ENCODE measurements at places on chromosomes 16 and 17.

- peak; percentile 83 for DNase-seq
These were observed 479 bp downstream of the ITGA3 start for GRCh38 chr17:50056217-50056960.

DNA sequence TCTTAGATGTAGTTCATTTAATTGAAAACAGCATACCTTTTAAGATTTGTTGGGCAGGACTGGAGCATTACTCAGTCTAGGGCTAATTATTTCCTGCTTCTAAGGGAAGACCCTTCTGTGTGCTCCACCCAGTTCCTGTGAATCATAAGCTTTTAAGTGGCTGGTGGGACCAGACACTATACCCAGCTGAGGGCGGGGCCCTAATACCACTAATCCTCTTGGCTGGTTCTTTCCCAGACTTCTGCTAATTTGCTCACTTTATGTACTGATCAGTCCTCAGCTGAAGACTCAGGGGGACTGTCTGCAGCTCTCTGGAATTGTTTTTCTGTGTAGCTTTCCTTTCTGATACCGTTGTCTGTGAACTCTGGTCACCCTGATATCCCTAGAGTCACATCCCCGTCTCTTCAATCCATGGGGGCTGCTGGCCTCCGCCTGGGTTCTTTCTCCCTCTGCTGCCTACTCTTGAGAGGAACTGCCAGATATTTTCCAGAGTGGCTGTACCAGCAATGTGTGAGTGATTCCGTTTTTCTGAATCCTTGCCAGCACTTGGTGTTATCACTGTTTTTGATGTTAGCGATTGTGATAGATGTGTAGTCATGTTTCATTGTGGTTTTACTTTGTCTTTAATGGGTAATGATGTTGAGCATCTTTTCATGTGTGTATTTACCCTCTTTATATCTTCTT, 35.1 kb downstream of the MFSD11 start:
- no peak for DNase-seq

DNA sequence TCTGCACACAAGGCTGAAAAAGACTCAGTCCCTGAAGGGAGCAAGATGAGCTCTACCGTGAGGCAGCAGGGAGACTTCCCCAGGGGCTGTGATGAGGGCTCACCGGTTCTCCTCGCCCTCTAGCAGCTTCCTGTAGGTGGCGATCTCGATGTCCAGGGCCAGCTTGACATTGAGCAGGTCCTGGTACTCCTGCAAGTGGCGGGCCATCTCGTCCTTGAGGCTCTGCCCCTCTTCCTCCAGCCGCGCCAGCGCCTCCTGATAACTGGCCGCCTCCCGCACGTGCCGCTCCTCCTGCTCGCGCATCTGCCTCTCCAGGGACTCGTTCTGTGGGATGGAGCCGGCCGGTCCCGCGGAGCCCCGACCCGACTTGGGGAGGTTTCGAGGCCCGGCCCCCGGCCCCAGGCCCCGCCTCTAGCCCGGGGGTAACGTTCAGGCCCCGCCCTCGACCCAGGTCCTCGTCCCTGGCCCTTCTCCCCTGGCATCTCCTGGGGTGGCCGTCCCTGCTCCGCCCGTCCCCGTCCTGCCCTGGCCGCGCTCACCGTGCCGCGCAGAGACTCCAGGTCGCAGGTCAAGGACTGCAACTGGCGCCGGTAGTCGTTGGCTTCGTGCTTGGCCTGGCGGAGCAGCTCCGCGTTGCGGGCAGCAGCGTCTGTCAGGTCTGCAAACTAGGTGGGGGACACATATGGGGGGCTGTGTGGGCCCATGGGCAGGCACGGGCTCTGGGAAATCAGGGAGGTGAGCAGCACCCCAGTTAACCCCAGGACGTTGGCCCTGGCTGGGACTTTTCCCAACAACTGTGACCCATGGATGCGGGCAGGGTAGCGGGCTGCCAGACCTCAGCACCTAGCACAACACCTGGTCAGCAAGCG, 3.9 kb downstream of the GFAP start:
- DNase-seq, result peak; percentile 65

GRCh38 chr17:36722121-36722902, 120.9 kb downstream of the MRM1 start:
- DNase-seq, result peak; percentile 92

GRCh38 chr17:82561429-82562035, 42.0 kb downstream of the FOXK2 start:
- DNase-seq, result no peak

DNA sequence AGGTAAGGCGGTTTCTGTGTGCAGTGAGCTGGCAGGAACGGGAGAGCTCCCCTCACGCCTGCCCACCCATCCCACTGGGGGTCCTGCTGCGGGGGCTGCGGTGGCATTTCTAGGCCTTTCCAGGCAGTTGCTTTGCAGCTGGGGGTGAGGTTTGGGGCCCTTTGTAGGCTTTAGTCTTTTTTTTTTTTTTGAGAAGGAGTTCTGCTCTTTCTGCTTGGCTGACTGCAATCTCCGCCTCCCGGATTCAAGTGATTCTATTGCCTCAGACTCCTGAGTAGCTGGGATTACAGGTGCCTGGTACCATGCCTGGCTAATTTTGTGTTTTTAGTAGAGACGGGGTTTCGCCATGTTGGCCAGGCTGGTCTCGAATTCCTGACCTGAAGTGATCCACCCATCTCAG, 11.1 kb downstream of the TSC2 start:
- no peak for DNase-seq

DNA sequence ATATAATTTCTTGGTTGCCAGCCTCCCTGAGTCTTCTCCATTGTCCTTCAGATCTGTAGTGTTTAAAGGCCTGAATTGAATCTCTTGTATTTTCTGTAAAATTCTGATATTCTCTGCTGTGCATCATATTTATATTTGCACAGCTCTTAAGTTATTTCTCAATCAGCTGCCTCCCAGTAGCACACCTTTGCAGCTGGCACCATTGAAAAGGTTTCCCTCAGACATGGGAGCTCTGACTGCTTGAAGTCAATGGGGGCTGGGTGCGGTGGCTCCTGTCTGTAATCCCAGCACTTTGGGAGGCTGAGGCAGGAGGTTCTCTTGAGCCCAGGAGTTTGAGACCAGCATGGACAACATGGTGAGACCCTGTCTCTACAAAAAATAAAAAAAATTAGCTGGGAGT, 40.4 kb downstream of the PITPNC1 start:
- DNase-seq, result no peak

DNA sequence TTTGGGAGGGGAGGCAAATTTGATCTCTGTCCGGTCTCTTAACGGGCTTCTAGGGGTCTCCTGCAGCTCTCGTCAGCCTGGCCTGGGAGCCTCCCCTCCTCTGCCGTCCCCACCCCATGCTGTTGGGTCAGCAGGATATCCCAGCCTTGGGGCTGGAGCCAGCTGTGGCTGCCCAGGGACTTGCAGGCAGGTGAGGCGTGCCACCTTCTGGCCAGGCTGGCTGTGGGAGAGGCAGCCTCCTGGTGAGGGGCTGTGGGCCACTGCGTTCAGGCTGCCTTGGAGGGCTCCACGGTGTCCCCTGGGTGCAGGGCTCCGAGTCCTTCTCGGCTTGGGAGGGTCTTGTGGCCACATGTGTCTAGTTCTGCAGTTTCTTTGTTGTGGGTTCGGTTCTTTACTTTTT, 34.6 kb downstream of the TBCD start:
- DNase-seq, result no peak

DNA sequence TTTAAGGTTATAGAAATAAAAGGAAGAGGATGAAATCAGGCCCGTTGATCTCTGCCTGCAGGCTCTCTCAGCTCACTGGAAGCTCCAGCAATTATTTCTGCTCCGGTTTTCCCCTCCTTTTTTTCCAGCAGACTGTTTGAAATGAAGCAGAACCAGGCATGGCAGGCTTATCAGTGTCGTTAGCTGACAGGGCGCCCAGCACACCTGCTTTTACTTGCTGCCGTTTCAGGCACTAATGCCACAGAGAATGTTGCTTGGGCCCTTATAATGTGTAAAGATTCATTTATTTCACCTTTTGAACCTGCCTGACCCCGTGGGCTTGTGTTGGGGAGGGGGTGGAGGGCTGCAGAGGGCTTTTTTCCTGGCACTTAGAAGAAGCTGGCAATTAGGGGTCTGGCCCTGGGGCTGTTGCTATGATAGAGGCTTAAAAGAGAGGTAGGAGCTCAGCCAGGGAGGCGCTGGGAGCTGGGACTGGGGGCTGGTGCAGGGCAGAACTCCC, 108.1 kb downstream of the IRX3 start:
- peak; percentile 76 for DNase-seq

DNA sequence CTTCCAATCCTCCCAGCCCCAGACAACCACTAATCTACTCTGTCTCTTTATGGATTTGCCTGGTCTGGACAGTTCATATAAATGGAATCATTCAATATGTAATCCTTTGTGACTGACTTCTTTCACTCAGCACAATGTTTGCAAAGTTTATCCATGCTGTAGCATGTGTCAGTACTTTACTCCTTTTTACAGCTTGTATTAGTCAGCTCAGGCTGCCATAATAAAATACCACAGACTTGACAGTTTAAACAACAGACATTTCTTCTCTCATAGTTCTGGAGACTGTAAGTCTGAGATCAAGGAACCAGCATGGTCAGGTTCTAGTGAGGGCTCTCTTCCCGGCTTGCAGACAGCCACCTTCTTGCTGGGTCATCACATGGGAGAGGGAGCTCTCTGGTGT, 41.3 kb downstream of the GPRC5B start:
- no peak for DNase-seq

GRCh38 chr17:77881545-77881944, 77.0 kb upstream of the TNRC6C start:
- DNase-seq, result no peak

DNA sequence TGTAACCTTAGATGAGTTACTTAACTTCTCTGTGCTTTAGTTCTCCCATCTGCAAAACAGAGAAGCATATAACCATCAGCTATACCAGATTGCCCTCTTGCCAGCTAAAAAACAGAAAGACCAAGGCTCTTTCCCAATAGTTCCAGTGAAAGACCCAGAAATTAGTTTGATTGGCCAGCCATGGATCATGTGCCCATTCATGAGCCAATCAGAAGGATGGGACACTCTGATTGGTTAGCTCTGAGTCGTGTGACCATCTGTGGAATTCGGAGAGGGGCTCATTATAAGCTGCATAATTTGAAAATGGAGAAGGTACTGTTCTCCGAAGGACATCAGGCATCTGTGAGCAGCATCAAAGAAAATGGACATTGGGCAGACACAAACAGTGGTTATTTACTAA, 155.2 kb downstream of the ABCC12 start:
- DNase-seq, result no peak

DNA sequence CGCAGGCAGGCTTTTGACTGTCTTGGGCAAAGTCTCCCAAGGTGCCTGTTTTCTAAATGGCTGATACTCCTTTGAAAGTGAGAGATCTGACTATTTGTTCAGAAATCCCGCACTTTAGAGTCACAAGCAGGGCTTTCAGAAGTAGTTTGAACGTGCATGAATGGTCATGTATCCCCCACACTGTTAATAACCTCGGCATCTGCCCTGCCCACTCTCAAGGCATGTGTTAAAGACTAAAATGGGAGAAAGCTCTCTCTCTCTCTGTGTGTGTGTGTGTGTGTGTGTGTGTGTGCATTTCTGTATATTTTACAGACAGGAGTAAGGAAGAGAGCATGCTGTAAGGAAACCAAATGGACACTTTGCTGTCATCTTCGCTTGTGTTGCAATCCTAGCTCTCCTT, 163.7 kb downstream of the MAF start:
- no peak for DNase-seq

- DNase-seq, result peak; percentile 71
These were observed 21.6 kb upstream of the SCNN1B start for GRCh38 chr16:23280483-23280967.

- DNase-seq, result no peak
These were observed 204.2 kb downstream of the NTN1 start for GRCh38 chr17:9225305-9226101.

GRCh38 chr17:27585153-27585681, 45.8 kb upstream of the LGALS9 start:
- no peak for DNase-seq

DNA sequence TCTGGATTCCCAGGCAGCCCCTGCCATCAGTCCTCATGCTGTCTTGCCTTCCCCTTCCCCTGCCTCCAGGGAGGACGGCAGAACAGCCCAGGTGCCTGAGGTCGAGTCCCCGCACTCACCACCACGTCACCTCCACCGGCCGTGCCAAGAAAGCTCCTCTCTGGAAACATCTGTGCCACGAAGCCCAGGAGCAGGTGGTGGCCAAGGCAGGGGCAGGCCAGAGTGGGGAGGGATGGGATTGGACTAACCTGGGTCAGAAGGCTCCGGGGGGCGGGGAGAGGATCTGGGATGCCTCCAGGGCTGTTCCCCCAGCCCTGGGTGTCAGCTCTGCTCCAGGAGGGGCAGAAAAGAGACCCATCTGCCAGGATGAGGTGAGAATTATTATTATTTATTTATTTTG, 7.4 kb upstream of the DPEP1 start:
- DNase-seq, result no peak

GRCh38 chr16:88382491-88383400, at the start of gene ZNF469:
ZNF469 (plus strand) TSS chr16:88382959; CDS start chr16:88427471, 44,512 bp downstream.
- peak; percentile 3 for DNase-seq

GRCh38 chr17:48568499-48569239, 9.5 kb downstream of the HOXB4 start:
- DNase-seq, result peak; percentile 17

- DNase-seq, result peak; percentile 63
These were observed 1.1 kb upstream of the WBP2 start for GRCh38 chr17:75856062-75856756.

- DNase-seq, result no peak
These were observed 668.2 kb downstream of the CDH11 start for GRCh38 chr16:64453646-64454045.

DNA sequence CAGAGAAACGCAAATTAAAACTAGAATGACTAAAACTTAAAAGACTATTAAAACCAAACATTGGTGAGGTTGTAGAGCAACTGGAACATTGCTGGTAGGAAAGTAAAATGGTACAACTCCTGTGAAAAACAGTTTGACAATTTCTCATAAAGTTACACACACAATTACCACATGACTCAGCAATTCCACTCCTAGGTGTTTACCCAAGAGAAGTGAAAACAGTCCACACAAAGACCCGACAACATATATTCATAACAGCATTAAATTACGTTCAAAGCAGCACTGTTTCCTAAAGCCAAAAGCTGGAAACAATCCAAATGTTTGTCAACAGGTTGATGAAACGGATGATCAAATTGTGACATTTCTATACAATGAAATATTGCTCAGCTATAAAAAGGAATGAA, 26.5 kb upstream of the ALOX12 start:
- no peak for DNase-seq

DNA sequence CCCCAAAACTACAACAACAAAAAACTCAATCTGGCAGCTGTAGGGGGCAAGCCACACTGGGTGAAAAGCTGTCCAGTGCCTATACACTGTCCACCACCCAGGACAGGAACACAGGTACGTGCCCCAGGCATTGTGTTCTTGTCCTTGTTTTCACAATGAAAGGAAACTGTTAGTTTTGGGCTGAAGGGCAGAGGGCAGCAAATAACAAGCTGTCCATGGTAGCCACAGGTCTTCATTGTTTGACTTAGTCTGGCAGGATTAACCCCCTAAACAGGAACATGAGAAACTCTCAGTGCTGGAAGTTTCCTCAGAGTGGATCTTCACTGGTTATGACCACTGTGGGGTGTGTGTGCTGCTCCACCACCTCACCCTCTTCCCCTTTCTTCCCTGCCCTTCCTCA, 224.6 kb upstream of the N4BP1 start:
- no peak for DNase-seq
